ENCODE measurements at places on chromosomes 1 and 21.

GRCh38 chr1:43660355-43660754 lies 10.4 kb downstream of the KDM4A start:
- no peak for DNase-seq

- no peak for DNase-seq
Observed at GRCh38 chr1:51738681-51739080, 121.8 kb downstream of the OSBPL9 start.

GRCh38 chr1:13461977-13462376 lies 51.7 kb downstream of the PRAMEF20 start:
- DNase-seq = no peak

GRCh38 chr1:90201467-90202358 lies 206.8 kb downstream of the ZNF326 start:
- DNase-seq = no peak

DNA sequence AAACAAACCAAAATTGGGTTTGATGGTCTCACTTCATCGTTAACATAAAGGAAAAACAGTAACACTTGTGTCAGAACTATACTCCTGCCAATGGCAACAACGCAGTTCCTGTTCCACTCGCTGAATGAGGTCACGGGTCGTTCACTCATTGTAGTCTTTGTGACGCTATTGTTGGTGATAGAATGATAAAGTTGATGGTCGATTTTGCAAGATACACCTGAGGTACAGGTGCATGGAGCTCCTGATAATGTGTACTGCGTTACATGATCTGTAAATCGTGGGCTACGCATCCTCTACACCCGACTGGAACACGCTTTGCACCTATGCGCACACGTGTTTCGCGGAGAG lies 391 bp upstream of the CENPS start:
- DNase-seq = no peak

DNA sequence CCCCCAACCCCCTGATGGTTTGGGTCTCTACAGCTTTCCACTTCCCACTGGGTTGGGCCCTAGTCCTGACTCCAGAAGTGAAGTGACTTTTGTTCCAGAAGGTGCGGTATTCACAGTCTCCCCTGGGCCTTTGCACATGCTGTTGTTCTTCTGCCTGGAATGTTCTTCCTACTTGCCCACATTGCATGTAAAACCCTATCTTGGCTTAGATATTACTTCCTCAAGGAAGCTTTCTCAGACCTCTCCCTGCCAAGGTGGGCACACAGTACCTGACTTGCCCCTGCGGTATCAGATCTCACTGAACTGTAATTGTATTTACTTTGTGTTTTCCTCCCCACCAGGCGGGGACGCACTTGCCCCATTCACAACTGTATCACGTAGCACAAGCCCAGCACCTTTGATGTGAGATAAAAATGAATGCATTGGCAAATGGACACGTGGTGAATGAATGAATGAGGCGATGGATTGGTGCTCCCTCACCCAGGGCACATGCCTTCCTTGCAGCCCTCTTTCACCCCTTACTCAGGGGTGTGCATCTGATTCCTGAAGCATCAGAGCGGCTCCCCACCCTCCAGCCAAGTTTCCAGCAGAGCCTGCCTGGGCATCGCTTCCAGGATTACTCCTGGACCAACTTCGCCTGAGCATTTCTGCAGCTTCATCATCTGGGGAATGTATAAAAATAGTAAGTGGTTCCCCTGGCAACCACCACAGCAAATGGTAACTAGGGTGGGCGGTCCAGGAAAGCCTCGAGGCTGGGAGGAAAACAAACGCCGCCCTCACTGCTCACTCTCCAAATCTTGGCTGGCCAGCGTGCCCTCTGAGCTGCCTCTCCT lies 19.8 kb downstream of the NENF start:
- DNase-seq = no peak

GRCh38 chr1:165497069-165498013 lies 46.5 kb upstream of the LRRC52 start:
- DNase-seq = no peak

GRCh38 chr1:34777519-34778321 lies 3.3 kb upstream of the GJB3 start:
- no peak for DNase-seq

DNA sequence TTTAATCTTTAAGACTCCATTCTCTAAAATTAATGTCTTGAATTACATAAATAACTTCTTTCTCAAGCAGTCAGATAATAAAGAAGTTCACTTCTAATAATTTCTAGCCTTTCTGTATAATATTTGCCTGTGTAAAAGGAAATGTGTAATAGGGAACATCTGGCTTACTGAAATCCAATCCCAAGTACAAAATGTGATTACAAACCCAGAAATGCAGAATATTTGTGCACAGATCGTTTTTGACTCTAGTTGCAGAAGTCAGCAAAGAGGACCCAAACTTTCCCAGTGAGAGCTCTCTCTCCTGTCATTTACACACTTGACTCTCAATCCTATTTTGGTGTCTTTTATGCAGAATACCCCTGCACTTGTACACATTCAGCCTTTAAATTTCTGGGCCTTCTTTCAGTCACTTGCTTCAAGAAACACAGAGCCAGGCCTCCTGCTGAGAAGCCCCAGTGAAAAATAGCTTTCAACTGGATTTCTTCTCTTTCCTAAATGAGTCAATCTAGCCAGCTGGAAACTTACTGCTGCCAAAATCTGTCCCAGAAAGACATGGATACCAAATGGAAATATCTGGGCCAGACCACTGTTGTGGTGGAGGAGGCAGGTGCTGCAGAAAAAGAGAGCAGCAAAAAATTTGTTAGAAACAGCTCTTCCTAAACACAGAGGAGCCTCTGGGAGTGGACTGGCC lies 68.5 kb upstream of the ADAM30 start:
- DNase-seq = no peak

- DNase-seq = no peak
Observed at GRCh38 chr1:1941211-1941841, 22.2 kb upstream of the TMEM52 start.

- no peak for DNase-seq
Observed at GRCh38 chr1:201566529-201566823, 27.5 kb downstream of the NAV1 start.

GRCh38 chr1:1752636-1753606 lies 25.3 kb downstream of the NADK start:
- no peak for DNase-seq

DNA sequence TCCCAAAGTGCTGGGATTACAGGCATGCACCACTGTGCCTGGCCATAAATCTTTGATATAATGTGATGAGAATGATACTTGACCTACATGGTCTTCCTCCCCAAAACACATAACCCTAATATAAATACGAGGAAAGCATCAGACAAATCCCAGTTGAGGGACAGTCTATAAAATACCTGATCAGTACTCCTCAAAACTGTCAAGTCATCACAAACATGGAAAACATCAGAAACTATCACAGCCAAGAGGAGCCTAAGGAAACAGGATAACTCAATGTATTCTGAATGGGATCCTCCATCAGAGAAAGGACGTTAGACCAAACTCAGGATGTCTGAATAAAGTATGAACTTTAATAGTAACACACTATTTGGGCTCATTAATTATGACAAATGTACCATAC lies 172.4 kb downstream of the NTPCR start:
- DNase-seq = no peak

GRCh38 chr1:59388191-59388590 lies 91.3 kb downstream of the FGGY start:
- DNase-seq = no peak

- no peak for DNase-seq
Observed at GRCh38 chr1:89832496-89833127, 11.8 kb downstream of the LRRC8D start.

- no peak for DNase-seq
Observed at GRCh38 chr1:33096363-33097005, 15.5 kb downstream of the AZIN2 start.

GRCh38 chr1:9689971-9690381 lies 38.4 kb downstream of the PIK3CD start:
- DNase-seq = no peak

GRCh38 chr21:34642211-34643075 lies 26.4 kb upstream of the CLIC6 start:
- no peak for DNase-seq

- DNase-seq = no peak
Observed at GRCh38 chr1:8731162-8731561, 86.3 kb downstream of the RERE start.

- DNase-seq = no peak
Observed at GRCh38 chr1:45365051-45365450, 24.8 kb upstream of the MUTYH start.

DNA sequence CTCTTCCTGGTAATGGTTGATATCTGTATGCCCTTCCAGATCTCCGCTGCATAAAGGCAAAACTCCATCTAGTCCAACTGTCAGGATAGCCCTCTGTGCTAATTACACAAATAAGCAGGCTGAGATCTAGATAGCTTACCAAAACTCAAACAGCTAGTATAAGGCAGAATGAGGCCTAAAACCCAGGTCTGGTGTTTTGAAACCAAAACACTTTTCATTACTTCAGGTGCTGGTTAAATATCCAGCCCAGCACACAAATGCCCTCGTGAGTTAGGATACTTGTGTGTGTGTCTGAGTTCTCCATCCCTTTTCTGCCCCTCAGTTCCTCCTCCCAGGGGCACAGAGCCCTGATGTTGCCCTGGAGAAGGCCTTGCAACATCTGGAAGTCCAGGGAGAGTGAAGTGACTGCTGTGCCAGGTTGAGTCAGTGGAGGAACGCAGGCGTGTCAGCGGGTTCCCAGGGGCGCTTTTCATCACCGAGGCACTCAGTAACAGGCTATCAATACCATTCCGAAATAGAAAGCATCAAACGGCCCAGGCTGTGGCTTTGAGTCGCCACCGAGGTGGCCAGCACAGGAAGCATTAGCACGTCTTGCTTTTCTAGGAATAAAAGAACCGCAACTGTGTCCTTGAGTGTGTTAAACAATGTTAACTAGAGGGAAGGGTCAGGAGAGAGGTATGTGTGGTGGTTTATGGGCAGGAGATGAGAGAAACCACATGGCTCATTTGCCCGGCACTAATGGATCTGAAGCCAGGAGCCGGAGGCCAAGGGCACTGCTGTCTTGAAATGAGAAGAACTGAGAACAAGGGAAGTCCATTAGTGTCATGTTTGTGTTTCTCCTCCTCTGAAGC lies 90.7 kb upstream of the WLS start:
- DNase-seq = no peak

DNA sequence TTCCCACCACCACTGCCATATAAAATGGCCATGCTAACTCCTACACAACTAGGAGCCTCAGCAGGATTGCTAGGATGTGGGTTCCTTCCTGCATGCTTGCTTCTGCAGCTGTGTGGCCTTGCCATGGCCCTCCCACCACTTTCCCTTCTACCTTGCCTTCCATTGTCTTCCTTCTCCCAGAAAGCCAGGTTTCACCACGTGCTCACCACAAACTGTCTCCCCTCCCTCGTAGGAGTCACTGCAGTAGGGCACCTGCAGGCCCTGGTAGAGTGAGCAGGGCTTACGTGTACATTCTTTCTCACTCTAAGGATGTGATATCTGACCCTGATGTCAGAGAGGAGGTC lies 3.7 kb downstream of the C1orf226 start:
- no peak for DNase-seq

DNA sequence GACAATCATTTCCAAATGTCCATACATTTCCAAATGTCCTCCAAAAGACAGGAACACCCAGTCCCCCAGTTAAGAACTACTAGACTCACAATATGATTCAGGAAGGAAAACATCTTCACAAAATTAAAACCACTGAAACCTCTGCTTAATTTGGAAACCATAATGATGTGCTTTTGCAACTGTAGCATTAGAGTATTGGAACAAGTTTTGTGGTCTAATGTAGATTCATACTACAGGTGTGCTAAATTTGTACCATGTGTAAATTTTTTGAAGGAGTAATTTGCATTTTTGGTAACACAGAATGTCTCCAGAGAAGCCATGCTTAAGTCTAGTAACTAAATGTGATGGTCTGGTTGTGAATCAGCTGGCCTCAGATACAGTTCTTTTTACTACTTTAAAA lies 129.6 kb downstream of the DPYD start:
- DNase-seq = no peak

- no peak for DNase-seq
Observed at GRCh38 chr1:59685101-59685500, 129.6 kb upstream of the HOOK1 start.

- DNase-seq = no peak
Observed at GRCh38 chr1:61616830-61617229, 108.1 kb downstream of the TM2D1 start.

GRCh38 chr1:234322979-234323378 lies 50.3 kb upstream of the COA6 start:
- DNase-seq = no peak

DNA sequence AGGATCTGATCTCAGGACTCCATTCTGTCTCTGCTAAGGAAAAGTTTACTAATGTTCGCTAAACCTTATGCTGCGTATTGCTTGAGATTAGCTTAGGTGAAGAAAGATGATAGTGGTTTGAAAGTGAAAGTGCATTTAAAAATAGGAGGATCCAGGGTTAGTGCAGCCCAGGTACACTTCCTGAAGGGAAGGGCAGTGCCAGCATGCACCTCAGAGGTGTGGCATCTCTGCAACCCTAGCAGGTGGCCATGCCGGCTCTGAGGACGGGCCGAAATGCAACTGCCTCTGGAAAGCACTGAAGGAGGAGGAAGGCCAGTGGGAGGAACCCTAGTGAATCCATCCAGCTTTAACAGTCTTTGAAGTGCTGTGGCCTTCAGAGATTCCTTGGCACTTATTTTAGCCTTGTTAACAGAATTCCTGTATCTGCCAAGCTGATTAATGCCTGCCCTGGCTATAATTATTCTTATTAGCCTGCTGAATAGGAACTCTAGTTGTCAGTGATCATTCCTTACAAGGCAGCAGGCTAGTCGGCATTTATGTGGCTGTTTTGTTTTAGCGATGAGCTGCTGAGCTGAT lies 5.5 kb downstream of the PTGFRN start:
- DNase-seq = no peak

GRCh38 chr1:229874609-229875008 lies 192.4 kb upstream of the GALNT2 start:
- DNase-seq = no peak

- DNase-seq = no peak
Observed at GRCh38 chr1:171935664-171936063, 94.4 kb downstream of the DNM3 start.
